ENCODE measurements at places on chromosomes 12 and 14.

DNA sequence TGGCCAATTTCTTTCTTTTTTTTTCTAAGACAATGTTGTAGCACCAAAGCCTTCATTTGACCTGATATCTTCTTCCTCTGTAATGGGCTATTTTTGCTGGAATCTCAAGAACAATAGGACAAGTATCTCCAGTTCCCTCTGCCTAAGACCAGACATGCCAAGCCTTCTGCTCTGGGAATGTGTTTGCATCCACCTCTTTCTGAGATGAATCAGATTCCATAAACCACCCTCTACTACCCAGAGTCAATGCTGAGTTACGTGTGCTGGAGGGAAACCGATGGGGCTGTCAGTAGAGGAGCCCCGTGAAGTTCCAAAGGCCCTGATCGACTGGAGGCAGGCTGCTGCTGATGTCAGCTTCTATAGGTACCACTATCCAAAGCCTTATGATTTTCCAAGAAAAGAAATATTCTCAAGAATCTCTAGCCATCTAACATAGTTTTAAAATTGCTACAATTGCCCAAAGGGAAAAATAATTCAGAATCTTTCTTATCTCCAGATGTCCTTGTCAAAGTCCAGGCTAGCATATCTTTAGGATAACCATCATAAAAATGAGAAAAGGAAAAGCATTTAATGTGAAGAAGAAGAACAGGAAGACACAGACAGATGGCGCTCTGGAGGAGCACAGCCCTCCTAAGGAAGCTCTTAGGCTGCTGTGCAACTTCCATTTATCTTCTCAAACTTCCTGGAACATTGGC lies 101.9 kb downstream of the SLC8A3 start:
- DNase-seq, result no peak

DNA sequence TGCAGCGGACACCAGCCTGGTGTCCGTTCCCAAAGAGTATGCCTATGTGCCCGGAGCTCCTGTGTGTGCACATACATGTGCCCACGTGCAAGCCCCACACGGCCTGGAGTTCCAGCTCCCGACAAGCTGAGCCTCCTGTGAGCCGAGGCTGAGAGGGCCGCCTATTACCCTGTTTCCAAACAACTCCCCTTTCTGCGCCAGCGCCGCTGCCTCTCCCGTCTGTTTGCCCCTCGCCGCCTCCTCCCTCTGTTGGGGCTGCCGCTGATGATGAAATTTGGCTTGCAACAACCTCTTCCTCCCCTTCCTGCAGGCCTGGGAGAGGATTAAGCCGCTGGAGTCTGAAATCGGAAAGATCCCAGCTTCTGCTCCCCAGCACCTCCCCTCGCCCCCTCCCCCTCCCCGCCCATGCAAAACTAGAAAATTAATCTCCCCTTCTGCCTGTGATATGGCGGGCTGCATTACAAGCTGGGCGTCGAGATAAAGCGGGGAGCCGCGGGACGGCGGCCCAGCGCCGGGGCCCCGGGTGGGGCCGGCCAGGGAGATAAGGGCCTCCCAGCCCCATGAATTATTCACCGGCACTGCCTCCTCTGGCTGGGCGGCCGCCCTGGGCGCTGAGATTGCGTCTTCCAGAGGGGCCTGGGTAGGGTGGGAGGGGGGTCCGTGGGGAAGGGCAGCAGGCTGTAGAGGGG lies 6.8 kb upstream of the ASIC1 start:
- no peak for DNase-seq

- no peak for DNase-seq
Observed at GRCh38 chr12:108840605-108841332, 16.6 kb downstream of the SSH1 start.

DNA sequence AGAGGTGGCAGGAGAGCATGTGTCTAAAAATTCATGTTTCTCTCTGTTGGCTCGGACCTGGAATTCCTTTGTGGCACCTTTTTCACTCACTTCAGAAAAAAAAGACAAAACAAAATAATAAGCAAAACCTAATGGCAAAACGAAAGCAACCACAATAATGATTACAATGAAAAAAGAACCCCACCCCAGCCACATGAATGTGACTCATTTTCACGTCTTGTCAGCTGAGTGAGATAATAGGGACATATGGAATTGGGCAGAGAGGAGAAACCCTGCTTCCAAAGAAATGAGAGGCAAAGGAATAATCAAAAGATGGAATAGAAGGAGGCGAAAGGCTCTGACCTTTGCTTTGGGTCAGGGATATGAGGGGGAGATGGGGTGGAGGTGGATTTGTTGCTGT lies 143.4 kb downstream of the SLC8A3 start:
- DNase-seq, result no peak

GRCh38 chr12:3869865-3870264 lies 3.3 kb downstream of the PARP11 start:
- peak; percentile 35 for DNase-seq

DNA sequence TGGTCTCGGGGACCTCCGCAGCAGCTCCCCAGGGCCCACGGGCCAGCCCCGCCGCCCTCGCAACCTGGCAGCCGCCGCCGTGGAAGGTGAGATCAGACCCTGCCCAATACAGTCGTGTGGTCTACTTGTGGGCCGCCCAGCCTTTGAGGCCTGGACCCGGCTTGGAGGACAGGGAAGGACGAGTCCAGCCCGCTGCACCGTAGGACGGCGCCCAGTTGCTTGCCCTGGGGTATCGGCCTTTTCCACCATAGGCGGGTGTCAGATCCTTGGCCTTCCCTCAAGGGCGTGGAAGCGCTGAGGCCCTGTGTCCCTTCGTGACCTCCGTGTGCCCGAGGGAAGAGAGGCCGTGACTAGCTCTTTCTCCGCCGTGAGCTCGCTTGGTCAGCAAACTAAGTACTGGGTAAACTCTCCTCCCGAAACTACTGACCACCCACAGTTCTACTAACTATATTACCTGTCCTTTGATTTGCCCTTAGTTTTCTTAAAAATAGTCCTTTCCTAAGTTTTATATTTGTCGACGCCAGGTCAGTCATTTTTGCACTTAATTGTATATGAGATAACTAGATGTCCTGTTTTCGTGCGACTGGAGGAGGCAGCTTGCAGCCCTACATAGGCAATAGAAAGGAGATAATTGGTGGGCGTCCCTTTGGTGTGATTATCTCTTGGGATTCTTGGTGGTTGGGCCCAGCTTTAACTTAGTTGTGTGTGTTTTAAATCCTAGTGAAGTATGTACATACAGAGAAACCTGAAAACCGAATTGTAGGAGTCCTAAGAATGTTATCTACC lies 757 bp downstream of the SLC25A3 start:
- no peak for DNase-seq

DNA sequence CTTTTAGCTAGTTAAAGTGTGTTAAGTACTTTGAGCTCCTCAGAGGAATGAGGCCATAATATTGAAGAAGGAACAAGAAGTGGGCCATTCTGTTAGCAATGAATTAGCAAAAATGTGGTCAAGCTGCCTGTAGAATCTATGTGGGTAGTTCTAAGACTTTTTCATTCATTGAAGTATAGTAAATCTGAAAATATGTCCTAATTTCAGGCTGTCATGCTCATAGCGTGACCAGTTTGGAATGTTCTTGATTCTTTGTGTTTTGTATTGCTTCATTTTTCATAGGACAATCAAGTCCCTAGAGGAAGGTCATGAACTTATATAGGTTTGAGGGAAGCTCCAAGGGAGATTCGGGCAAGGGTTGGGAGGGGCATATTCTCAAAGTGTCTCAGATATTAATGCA lies 11.4 kb downstream of the ATP23 start:
- DNase-seq, result no peak

DNA sequence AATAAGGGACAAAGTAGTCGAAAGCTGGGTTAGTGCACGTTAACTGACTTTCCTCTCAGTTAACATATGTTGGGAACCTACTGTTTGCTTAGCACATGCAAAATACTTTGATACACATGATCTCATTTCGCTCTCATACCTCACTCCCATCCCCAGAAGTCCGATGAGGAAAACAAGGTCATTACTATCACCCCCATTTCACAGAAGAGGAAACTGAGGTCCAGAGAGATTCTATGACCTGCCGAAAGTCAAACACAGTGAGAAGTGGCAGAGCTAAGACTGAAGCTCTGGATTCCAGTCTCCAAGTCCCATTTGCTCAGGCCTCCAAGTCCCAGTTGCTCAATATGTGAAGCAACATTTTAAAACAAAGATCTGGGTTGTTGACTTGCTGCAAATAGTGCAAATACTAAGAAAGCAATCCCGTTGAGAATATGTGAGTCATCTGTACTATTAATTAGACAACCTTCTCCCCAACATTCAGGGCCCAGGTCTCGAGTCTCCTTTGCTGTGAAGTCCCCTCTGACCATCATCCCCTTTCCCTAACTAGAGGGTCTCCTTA lies 170.6 kb upstream of the PWP1 start:
- no peak for DNase-seq

DNA sequence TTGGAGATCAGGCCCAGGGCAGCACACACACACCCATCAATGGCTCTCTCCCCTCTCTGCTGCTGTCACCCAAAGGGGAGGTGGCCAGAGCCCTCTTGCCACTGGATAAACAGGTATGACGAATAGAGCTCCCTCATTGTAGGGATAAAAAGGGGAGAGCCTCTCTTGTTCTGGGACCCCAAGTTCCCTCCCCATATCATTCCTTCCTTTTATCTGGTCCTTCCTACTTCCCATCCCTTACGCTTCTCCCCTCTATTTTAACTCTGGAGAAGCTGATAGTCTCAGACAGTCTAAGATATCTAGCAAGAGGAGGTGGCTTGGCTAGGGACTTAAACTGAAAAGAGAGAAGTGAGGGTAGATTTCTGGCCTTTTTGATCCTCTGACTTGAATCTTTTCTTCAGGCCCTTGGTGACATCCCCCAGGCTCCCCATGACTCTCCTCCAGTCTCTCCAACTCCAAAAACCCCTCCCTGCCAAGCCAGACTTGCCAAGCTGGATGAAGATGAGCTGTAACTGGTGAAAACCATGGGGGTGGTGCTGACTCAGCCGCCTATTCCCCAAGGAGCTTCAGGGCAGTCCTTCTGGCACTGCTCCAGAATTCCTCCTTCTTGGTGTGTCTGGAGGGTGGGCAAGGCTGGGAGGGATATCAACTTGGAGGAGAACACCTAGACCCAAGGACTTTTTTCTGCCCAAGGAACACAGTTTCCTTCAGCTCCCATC lies 5.3 kb downstream of the ARHGEF25 start:
- DNase-seq, result no peak

GRCh38 chr12:106292339-106292738 lies 10.2 kb upstream of the TCP11L2 start:
- no peak for DNase-seq

DNA sequence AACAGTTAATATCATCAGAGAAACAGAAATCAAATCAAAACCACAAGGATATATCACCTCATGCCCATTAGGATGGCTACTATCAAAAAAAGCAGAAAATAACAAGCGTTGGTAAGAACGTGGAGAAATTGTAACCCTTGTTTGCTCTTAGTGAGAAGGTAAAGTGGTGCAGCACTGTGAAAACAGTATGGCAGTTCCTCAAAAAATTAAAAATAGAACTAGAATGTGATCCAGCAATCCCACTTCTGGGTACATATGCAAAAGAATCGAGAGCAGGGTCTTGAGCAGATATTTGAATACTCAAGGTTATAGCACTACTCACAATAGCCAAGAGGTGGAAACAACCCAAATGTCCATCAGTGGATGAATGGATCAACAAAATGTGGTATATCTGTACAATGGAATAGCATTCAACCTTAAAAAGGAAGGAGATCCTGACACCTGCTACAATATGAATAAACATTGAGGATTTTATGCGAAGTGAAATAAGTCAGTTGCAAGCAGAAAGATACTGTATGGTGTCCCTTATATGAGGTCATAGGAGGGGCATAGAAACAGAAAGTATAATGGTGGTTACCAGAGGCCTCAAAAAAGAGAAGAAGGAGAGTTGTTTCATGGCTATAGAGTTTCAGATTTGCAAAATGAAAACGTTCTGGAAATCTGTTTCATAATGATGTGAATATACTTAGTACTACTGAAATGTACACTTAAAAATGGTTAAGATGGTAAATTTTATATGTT lies 131.0 kb upstream of the EEA1 start:
- DNase-seq, result no peak

- no peak for DNase-seq
Observed at GRCh38 chr12:570435-570920, 92.8 kb downstream of the NINJ2 start.

- DNase-seq, result no peak
Observed at GRCh38 chr12:3157581-3158323, 80.6 kb downstream of the TSPAN9 start.
